ENCODE measurements at places on chromosomes 2 and 18.

DNA sequence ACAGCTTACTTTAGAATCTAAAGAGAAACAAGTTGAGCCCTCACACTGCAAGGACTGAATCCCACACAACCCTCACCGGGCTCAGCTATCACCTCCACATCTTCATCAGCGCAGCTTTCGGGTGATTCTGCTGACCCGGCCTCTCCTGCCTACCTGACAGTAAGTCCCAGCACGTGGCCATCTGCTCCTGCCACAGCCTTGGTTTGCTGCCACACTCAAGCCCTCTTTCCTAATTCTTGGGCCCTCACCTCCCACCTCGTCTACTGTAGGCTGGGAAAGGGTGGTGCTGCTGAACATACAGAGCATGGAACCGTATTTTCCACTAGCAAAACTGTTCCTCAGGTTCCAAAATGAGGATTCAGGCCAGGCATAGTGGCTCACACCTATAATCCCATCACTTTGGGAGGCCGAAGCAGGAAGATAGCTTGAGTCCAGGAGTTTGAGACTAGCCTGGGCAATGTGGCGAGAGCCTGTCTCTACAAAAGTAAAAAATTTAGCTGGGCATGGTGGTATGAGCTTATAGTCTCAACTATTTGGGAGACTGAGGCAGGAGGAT is 55.3 kb upstream of the HAAO start:
- DNase-seq, result no peak

- DNase-seq, result no peak
Observed at GRCh38 chr2:953975-954686, 3.5 kb downstream of the SNTG2 start.

GRCh38 chr18:3806656-3807055 is 356.7 kb downstream of the TGIF1 start:
- DNase-seq, result no peak

- DNase-seq, result no peak
Observed at GRCh38 chr2:130798472-130799218, 38.1 kb upstream of the ARHGEF4 start.

DNA sequence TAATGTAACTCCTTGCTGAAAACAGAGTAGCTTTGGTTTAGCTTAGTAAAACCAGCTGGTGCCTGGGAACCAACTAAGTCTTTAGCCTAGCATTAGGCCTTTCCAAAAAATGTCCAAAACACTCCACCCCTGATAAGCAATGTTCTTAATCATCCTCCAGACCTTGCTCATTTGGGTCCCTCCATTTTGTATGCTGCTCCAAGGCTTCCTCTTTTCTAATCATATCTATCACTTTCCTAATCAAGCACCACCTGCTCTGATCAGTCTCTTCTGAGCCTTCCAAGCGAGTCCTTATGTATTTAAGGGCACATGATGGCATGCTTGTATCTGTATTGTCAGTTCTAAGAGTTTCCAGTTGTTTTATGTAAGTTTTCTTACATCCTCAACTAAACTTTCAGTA is 23.6 kb downstream of the THADA start:
- no peak for DNase-seq

DNA sequence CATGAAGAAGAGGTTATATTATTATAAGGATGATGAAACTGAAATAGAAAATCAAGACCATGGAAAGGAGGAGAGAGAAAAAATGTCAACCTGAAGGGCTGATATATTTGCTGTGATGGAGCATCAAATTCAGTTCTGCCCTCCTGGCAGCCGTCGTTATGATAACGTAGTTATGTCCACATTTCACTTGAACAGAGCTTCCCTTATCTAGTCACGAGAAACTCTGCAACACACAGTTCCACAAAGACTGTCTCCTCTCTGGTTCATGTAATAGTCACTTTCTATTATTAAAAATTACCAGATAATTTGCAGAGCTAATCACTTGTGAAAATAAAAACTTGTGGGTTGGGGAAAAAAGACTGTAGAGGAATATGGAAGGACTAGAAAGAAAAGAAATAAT is 19.5 kb upstream of the RBMS1 start:
- DNase-seq, result no peak

GRCh38 chr2:134201533-134201932 is 52.3 kb upstream of the MGAT5 start:
- DNase-seq, result no peak

GRCh38 chr2:224085246-224085645 is 46.2 kb upstream of the SERPINE2 start:
- DNase-seq, result no peak

DNA sequence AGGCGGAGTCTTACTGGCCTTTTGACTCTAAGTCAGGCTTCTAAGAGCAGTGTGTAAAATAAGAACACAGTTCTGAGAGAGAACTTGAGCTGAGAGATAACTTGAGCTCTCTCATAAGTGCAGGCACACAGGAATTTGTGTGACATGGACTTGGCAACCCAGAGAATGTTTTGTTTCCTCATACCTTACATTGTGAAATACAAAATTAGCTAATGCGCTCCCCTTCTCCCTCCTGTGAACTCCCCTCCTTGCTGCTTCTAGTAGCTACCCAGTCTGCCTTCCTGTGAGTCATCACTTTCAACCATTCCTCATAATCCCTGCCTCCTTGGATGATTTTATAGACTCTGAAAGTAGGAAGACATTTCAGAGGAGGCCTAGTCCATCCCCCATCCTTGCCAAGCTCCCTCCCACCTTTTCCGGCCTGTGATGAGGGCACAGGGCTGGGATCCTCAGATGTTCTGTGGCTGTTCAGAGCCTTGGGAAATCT is 22.6 kb downstream of the FER1L5 start:
- DNase-seq, result no peak

- no peak for DNase-seq
Observed at GRCh38 chr2:39649511-39649910, 16.2 kb upstream of the TMEM178A start.

DNA sequence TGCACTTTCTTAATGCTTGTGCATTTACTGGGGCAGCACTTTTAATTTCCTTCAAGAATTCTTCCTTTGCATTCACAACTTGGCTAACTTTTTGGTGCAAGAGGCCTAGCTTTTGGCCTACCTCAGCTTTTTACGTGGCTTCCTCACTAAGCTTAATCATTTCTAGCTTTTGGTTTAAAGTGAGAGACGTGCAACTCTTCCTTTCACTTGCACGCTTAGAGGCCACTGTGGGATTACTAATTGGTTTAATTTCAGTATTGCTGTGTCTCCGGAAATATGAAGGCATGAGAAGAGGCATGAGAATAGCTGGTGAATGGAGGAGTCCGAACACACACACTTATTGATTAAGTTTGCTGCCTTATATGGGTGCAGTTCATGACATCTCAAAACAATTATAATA is 354.1 kb downstream of the DLGAP1 start:
- DNase-seq, result no peak

DNA sequence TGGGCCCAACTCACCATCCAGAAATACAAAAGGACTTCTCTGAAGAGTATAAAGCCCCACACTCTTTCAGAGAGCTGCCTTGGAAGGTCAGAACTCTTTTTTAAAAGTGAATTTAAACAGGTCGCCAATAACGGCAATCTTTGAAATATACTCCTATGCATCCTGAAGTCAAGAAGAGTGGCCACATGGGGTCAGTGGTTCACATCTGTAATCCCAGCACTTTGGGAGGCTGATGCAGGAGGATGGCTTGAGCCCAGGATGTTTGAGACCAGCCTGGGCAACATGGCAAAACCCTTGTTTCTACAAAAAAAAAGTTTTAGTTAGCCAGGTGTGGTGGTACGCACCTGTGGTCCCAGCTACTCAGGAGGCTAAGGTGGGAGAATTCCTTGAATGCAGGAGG is 68.1 kb upstream of the FZD7 start:
- DNase-seq, result no peak

GRCh38 chr2:197717863-197718262 is 12.7 kb downstream of the MARS2 start:
- DNase-seq, result no peak

DNA sequence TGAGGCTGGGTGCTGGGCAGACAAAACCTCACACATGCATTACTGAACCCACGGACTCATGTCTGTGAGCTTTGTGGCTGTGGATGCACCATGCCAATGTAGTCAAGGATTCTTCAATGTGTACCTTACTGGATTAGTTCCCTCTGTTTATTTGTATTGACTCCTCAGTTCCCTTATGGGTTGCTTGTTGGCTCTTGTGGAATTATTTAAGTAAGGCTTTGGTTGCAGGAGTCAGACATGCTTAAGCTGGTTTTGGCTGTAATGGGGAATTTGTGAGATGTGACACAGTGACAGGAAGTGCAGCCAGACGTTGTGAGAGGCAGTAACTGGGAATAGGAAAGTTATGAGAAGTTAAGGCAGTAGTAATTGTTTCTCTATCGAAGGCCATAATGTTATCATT is 13.6 kb upstream of the IL1RN start:
- no peak for DNase-seq

DNA sequence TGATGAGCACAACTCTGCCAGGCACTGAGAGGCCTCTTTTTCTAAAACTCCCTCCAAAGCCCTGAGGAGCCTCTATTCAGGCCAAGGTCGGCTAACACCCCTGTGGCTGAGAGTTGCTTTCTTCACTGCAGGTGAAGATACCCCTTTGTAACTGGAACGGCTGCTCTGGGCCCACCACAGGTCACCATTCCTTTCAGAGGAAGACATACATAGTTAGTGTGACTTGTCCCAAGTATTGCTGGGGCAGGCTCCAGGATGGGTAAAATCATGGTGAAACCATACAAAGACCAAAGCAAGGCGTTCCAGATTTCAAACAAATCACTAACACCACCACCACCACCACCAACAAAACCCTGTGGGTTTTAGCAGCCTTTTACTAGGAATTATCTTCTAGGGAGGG is 36.8 kb downstream of the CHST10 start:
- no peak for DNase-seq

DNA sequence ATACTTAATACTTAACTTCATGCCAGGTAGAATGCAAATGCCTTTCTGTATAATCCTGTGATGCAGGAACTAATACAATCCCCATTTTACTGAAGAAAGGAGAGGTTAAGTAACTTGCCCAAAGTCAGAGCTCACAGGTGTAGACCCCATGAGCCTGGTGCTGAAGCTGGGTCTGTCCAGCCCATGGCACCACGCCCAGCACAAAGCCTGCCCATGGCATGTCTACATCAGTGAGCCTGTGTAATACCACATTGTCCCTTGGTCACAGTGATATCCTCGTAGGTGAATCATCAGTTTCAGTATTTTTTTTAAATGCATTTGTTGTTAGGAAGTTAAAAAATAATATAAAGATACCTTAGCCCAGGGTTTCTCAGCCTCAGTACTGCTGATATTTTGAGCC is 69.9 kb upstream of the MCFD2 start:
- no peak for DNase-seq

DNA sequence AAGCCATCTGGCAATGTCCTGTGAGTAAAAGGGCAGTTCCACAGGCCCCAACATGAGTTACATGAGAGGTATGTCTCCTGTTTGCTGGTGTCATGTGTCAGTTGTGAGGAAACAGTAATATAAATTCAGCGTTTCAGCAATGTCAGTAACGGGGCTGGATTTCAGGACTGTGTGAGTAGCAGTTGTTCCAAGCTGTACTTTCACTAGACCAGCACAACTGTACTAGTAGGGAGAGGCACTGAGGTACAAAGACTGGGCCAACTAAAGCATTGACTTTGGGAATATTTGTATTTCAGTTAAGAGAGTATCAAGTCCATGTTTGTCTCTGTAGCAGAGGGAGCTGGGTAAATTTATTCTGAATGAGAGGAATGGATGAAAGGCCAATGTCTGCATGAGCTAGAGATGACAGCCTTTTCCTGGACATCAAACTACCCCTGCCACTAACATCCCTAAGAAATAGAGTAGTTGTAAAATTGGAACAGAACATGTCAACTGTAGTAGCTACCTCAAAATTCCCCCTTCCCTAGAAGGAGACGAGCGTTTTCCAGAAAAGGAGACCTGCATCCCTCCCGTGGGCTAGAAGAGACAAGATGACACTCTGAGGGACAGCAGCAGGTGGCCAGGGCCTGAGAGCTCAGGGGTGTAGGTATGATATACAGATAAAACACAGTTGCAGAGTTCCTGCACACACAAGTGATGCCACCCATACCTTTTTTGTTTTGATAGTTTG is 24.4 kb downstream of the EIF4E2 start:
- no peak for DNase-seq

DNA sequence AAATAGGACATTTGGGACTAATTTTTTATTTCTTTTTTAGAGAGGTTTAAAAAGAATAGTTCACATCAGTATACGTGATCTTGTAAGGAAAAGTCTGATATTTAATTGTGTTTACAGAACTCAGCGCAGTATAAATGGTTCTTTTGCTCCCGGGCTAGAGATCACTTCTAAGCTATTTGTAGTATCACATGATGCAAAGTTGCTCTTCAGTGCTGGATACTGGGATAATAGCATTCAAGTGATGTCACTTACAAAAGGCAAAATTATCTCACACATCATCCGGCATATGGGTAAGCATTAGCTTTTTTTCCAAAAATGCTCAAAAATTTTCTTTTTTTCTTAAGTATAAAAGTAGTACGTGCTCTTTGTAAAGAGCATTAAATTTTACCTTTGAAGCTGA is 37.4 kb upstream of the CYP20A1 start:
- DNase-seq, result no peak

GRCh38 chr2:58950795-58951462 is 709.8 kb upstream of the FANCL start:
- no peak for DNase-seq

GRCh38 chr2:138453815-138454214 is 47.8 kb upstream of the SPOPL start:
- DNase-seq, result no peak

DNA sequence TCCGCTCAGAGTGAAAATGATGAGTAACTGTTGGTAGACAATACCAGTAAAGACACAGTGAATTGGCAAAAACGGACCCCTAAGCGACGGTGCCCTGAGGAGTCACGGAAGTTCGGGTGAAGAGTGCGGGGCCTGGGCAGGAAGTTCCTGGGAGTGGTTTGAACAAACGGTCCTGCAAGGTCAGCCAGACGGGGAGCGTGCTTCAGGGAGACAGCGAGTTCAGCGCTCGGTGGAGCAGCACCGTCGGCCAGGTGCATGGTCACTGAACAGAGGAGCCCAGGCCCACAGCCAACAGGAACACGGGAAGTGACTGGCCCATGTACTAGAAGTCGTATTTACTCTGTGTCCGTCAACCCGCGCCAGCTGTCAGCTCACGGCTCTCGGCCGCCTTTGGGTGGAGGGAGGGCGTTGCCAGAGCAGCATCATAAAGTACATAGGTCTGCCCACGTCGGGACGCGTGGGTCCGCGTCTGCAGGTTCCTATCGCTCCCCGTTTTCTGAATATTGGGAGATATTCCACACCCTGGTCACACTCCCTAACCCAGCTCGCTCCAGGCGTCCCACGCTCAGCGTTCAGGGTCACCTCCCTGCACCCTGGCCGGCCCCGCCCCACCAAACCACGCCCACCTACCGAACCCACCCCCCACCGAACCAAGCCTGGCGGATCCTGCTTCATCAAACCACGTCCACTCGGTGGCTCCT is 75.6 kb upstream of the UXS1 start:
- DNase-seq, result peak; percentile 63

DNA sequence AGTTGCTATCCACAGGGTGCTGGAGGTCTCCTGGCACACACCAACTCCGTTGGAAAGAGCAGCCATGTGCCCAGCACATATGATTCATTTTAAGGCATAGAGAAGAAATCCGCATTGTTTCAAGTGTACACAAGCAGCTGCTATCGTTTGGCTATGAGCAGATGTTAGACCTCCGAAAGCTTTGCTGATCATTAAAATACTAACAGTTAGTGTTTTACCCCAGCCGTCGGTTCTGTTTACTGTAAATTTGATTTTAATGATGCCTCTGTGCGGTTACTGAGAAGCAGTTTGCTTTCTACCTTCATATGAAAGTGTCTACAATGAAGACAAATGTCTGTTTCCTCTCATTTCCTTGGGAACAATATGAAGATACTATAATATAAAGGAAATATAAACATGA is 154.9 kb downstream of the PTGR3 start:
- no peak for DNase-seq
